ENCODE measurements at places on chromosomes 3 and 15.

- DNase-seq: no peak
Observed at GRCh38 chr3:64152086-64152485, 73.2 kb downstream of the PRICKLE2 start.

GRCh38 chr3:60188803-60189202 lies 1062.4 kb downstream of the FHIT start:
- no peak for DNase-seq

GRCh38 chr15:43922021-43922420 lies 95.2 kb downstream of the WDR76 start:
- DNase-seq: no peak

- no peak for DNase-seq
Observed at GRCh38 chr3:112128843-112129727, 4.0 kb downstream of the GCSAM start.

GRCh38 chr15:29270976-29271375 lies 1.4 kb upstream of the NSMCE3 start:
- no peak for DNase-seq

DNA sequence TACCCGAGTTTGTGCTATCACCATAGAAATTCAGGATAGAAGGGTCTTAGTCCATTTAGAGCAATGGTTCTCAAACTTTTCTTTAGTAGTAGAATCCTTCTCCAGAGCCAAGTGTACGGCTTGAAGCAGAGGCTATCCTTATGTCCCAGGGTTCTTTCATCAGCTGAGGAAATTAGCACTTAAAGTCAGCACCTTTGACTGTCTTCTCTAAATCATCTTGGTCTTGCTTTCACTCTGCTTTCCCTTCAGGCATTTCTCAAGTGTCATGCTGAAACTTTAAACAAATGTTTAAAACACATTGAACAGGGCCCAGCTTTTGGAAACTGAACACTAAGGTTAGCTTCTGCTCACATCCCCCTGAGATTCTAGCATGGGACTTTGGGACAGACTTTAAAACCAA lies 78.2 kb downstream of the TM4SF4 start:
- no peak for DNase-seq

DNA sequence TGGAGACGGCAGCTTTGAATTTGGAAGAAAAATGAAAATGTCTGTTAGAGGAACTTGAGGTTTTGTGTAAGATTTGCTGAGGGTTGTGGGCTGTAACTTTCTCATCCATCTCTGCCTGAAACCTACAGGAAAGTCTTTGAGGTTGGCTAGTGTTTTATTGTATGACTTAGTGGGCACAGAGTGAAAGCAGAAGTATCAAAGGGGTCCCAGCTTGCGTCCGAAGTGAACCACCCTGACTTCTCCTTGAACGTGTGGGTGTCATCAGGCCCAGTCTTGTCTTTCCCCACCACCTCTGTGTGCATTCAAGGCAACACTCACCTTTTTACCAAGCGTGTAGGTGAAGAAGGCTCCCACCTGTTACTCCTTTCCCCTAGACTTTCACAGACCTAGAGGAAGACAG lies 682.1 kb upstream of the CFAP20DC start:
- no peak for DNase-seq

Measured in HepG2 (cell line).